Lung (tissue), 17 donors: ENCODE measurements at places on chromosomes 4 and X.
A peak's percentile ranks its signal among the peaks of the same experiment; 100 is the strongest.

GRCh38 chrX:77293331-77293995, 153.7 kb upstream of the FGF16 start:
- DNase-seq, result no peak
- H3K4me1 ChIP-seq, result no peaks in the 10 kb centered on the region
- H3K27ac ChIP-seq, result no peak overlapping the region
- no peaks in the 10 kb centered on the region for H3K27me3 ChIP-seq
- no peaks in the 10 kb centered on the region for H3K36me3 ChIP-seq

DNA sequence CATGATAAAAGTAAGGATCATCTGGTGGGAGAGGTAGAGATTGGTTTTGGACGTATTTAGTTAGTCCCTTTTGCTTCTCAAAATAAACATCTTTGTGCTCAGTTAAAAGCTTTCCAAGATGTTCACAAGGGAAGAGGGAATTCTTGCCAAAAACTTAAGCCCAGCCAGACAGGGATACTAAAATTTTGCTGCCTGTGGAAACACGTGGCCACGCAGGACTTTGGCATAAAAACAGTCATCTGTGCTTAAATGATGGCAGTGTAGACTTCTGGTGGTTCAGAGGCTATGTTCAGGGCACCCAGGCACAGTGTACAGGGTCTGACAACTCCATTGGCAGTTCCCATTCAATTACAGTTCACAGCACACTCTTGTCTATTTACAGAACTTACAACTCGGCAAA, 93.2 kb upstream of the JADE1 start:
- H3K27me3 ChIP-seq, result no peaks in the 10 kb centered on the region
- no peak overlapping the region for H3K27ac ChIP-seq

DNA sequence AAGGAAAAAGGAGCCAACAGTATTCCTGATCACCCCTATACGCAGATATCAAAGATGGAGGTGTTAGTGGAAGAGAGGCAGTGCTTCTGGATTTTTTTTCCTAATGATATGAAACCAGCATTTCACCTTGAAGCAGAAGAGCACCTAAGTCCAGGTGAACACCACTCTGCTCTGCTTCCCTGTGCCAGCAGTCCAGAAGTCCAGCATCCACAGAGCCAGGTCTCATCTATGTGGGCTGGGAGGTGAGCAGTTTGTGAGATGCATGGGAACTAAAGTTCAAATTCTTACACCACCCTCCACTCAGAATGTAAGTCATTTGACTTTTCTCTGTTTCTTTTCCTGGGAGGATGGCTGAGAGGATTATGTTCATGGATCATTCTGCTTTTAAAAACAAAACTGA, 202.6 kb downstream of the RELL1 start:
- no peak overlapping the region for H3K4me3 ChIP-seq
- H3K36me3 ChIP-seq, result no peaks in the 10 kb centered on the region
- no peak overlapping the region for H3K27ac ChIP-seq
- H3K4me1 ChIP-seq, result no peaks in the 10 kb centered on the region
- H3K27me3 ChIP-seq, result no peaks in the 10 kb centered on the region

DNA sequence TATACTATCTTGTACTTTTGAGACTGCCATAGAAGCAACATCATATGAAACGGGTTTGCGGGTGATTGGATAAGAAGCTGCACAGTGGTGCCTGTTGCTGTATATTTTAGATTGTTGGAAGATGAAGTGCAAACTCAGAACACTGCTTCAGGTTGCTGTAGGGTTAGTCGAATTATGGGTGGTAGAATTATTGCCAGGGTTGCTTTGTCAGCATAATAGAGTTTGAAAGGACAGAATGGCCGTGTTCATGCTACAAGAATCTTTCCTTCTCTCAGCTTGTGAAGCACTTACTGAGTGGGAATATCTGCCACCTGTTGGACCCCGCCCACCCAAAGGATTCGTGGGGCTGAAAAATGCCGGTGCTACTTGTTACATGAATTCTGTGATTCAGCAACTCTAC, 115.5 kb downstream of the USP9X start:
- H3K27ac ChIP-seq, result no peak overlapping the region
- DNase-seq, result no peak
- H3K4me1 ChIP-seq, result no peaks in the 10 kb centered on the region
- no peaks in the 10 kb centered on the region for H3K27me3 ChIP-seq
- H3K36me3 ChIP-seq, result peaks cover 4% of the 10 kb centered on the region

GRCh38 chr4:168397611-168398169, 79.1 kb upstream of the DDX60 start:
- no peaks in the 10 kb centered on the region for H3K4me1 ChIP-seq
- H3K36me3 ChIP-seq, result peaks cover 37% of the 10 kb centered on the region
- no peak overlapping the region for H3K27ac ChIP-seq
- no peak overlapping the region for H3K4me3 ChIP-seq
- DNase-seq, result no peak

- no peak overlapping the region for H3K4me3 ChIP-seq
- H3K27ac ChIP-seq, result no peak overlapping the region
- H3K4me1 ChIP-seq, result no peaks in the 10 kb centered on the region
Measured at GRCh38 chr4:7337196-7338058, 97.3 kb downstream of the PSAPL1 start.

- no peak for DNase-seq
- H3K27ac ChIP-seq, result no peak overlapping the region
- no peaks in the 10 kb centered on the region for H3K36me3 ChIP-seq
- no peak overlapping the region for H3K4me3 ChIP-seq
Measured at GRCh38 chr4:110823251-110823650, 200.4 kb upstream of the PITX2 start.

GRCh38 chr4:146333187-146333894, 119.0 kb downstream of the REELD1 start:
- H3K27me3 ChIP-seq, result no peaks in the 10 kb centered on the region
- no peak for DNase-seq
- peaks cover 15% of the 10 kb centered on the region for H3K4me1 ChIP-seq
- no peak overlapping the region for H3K27ac ChIP-seq
- no peak overlapping the region for H3K4me3 ChIP-seq
- H3K36me3 ChIP-seq, result no peaks in the 10 kb centered on the region

DNA sequence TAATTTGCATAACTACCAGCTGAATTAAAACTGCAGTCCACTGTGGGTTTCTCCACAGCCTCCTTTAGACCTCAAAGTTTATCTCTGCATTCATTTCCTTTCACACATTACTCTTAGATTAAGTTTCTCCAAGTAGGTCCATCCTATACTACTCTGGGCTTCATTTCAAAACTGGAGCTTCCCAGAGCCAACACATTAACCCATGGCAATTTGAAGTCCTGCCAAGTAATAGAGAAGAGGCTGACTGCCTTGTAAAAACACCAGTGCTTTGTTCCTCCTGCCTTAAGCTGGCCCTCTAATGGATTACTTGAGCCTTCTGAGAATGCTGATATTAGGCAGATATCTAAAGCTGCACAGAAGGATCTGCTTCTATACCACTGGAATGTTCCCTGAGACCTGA, 997.2 kb upstream of the SLIT2 start:
- peak; percentile 86 for DNase-seq
- no peak overlapping the region for H3K4me3 ChIP-seq
- H3K36me3 ChIP-seq, result no peaks in the 10 kb centered on the region
- H3K4me1 ChIP-seq, result no peaks in the 10 kb centered on the region
- no peak overlapping the region for H3K27ac ChIP-seq

DNA sequence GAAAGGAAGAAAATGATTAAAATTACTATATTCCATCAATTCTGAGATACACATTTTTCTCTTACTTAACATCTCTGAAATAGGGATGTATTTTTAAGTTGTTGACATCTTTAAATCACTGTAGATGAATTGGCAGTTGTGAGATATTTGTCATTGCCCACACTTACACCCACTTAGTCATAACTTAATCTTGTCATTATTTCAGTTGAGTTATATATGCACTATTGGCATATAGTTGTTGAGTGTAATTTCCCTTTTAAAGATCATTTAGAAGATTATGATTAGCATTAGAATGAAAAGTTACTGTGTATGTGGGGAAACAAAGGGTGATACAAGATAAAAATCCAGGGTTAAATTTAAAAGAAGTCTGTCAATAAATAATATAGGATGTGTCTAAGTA, 2.2 kb downstream of the AIMP1 start:
- H3K27ac ChIP-seq, result no peak overlapping the region
- H3K27me3 ChIP-seq, result no peaks in the 10 kb centered on the region
- peaks cover 11% of the 10 kb centered on the region for H3K4me1 ChIP-seq
- H3K4me3 ChIP-seq, result no peak overlapping the region
- DNase-seq, result no peak

- peaks cover 7% of the 10 kb centered on the region for H3K4me1 ChIP-seq
- no peaks in the 10 kb centered on the region for H3K36me3 ChIP-seq
- no peak overlapping the region for H3K27ac ChIP-seq
- peak; percentile 91 for DNase-seq
Measured at GRCh38 chrX:10514891-10515290, 105.5 kb downstream of the MID1 start.

GRCh38 chr4:70666369-70666768, at the start of gene JCHAIN:
Gene JCHAIN (minus strand): TSS chr4:70666508. CDS start chr4:70666490, 18 bp downstream.
- no peak for DNase-seq
- H3K27me3 ChIP-seq, result no peaks in the 10 kb centered on the region

- H3K36me3 ChIP-seq, result no peaks in the 10 kb centered on the region
- no peaks in the 10 kb centered on the region for H3K27me3 ChIP-seq
- no peak overlapping the region for H3K27ac ChIP-seq
- no peaks in the 10 kb centered on the region for H3K4me1 ChIP-seq
Measured at GRCh38 chr4:139568206-139568955, 12.4 kb upstream of the SETD7 start.

DNA sequence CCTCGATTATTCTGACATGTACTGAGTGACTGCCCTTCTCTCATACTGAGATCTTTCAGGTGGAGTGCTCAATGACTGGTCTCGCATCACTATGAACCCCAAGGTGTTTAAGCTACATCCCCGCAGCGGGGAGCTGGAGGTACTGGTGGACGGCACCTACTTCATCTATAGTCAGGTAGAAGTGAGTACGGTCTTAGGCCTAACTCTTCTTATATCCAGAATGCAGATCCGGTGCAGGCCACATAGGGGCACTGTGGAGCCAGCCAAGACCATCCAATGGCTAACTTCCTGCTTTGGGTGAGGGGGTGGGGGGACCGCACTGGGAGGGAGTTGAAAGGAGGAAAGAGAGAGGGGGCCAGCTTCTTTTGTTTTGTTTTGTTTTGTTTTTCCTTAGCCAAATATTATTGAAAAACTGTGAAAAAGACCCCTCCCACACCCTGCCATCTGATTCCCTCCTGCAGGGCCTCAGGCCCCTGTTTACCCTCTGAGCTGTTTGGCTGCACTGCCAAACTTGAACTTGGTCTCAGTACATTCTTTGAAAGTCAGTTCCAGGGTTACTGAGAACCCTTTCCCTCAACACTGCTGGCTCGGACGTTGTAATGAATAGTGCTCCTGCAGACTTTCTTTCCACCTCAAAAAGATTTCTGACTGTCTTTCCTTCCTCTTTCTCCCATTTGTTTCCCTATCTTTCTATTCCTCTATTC, 16.2 kb downstream of the AWAT2 start:
- H3K36me3 ChIP-seq, result no peaks in the 10 kb centered on the region
- no peak overlapping the region for H3K4me3 ChIP-seq
- DNase-seq, result peak; percentile 57
- peaks cover 2% of the 10 kb centered on the region for H3K27me3 ChIP-seq
- no peak overlapping the region for H3K27ac ChIP-seq

DNA sequence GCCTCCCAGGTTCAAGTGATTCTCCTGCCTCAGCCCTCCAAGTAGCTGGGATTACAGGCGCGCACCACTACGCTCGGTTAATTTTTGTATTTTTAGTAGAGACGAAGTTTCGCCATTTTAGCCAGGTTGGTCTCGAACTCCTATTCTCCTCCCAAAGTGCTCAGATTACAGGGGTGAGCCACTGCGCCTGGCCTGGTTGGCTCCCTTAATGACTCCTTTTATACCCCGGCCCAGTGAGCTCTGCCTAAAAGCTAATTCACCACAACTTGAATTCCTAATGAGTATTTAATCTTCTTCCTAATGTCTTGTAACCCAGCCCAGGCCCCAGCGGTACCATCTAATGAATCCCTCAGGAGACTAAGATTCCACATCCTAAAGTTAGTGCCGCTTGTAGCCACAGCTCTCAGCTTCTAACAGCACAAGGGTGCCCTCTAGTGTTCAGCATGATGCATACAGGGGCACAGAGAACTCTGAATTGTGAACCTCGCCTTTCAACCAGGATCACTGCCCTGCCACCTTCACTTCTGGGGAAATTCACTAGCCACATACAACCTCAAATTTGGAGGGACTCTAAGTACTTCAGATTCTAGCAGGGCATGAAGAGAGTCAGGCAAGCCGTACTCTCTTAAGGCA, 89.5 kb downstream of the OR13H1 start:
- peak; percentile 66 for DNase-seq
- no peaks in the 10 kb centered on the region for H3K4me1 ChIP-seq
- no peaks in the 10 kb centered on the region for H3K36me3 ChIP-seq
- H3K27me3 ChIP-seq, result peaks cover 54% of the 10 kb centered on the region
- no peak overlapping the region for H3K4me3 ChIP-seq

DNA sequence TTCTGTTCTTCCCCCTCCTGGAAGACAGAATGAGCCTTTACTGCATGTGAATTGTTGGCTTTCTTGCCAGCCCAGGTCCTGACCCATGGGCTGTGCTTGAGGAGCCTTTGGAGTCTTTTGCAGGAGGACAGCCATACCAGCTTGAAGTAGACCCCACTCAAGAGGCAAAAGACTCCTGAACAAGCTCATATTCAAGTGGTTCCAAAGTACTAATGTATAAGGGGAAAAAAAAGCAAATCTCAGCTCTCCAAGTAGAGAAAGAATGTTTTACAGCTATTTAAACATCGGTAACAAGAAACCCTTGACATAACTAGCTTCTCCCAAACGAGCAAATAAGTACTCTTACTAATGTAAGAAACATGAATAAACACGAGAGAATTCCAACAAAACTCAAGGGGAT, 174.9 kb upstream of the MXRA5 start:
- H3K36me3 ChIP-seq, result no peaks in the 10 kb centered on the region
- peak; percentile 31 for DNase-seq
- H3K27me3 ChIP-seq, result no peaks in the 10 kb centered on the region
- no peak overlapping the region for H3K4me3 ChIP-seq
- H3K4me1 ChIP-seq, result no peaks in the 10 kb centered on the region
